ENCODE measurements at places on chromosomes 3 and 15. TPM values are rescaled to one million over a fixed set of nuclear protein-coding genes. Genes with fewer than 3 reads are reported as not detected.

Gene RTP3
- not detected for total RNA-seq

Gene CLN6
- 48.2 TPM for total RNA-seq

DNA sequence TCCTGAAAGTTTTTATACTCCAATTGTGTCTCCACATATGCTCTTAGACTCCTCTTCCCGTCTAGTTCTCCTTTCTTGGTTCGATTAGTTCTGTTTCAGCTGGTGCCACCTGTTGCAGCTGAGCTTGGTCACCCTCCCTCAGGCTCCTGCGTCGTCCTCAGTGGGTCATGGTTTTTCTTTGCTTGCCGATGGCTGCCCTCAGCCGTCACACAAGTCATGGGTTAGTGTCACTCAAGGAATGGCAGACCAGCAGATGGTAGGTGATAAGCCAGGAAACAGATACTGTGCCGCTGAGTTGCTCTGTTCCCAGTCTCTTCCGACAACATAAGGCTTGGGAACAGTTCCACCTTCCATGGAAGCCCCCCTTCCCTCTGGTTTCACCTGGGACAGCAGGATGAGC lies 109.9 kb downstream of the IGF1R start:
- no peak for DNase-seq
- no peak overlapping the region for H3K4me3 ChIP-seq
- H3K27me3 ChIP-seq: no peaks in the 10 kb centered on the region
- H3K4me1 ChIP-seq: peaks cover 36% of the 10 kb centered on the region
- H3K27ac ChIP-seq: no peak overlapping the region

GRCh38 chr3:55482496-55483195 lies 4.5 kb downstream of the WNT5A start:
- peaks cover 62% of the 10 kb centered on the region for H3K27me3 ChIP-seq
- no peaks in the 10 kb centered on the region for H3K36me3 ChIP-seq
- no peak overlapping the region for H3K4me3 ChIP-seq
- no peak for DNase-seq
- H3K4me1 ChIP-seq: peaks cover 24% of the 10 kb centered on the region

DNA sequence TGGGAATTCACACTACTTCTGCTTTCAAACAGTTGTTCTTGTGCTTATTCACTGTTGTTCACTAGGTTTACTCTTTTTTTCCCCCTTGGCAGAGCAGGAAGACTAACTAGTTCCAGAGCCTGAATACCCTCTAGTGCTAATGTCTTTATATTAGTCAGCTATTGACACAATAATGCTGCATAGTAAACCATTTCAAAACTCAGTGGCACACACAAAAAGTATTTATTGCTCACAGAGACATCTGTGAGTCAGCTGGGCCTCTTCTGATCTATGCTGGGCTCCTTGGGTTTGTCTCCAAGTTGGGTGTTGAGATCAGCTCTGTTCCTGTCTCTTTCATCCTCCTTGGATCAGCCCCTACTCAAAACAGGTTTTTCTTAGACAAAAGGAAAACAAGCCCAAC lies 51.1 kb downstream of the RSRC1 start:
- no peak overlapping the region for H3K4me3 ChIP-seq
- H3K4me1 ChIP-seq: peaks cover 8% of the 10 kb centered on the region
- H3K36me3 ChIP-seq: peaks cover 19% of the 10 kb centered on the region

- H3K27ac ChIP-seq: no peak overlapping the region
- H3K36me3 ChIP-seq: no peaks in the 10 kb centered on the region
- no peak overlapping the region for H3K4me3 ChIP-seq
- H3K27me3 ChIP-seq: no peaks in the 10 kb centered on the region
These were observed 352.4 kb upstream of the TMCO5A start for GRCh38 chr15:37581866-37582532.

Gene FYTTD1
- total RNA-seq: 25.6 TPM

DNA sequence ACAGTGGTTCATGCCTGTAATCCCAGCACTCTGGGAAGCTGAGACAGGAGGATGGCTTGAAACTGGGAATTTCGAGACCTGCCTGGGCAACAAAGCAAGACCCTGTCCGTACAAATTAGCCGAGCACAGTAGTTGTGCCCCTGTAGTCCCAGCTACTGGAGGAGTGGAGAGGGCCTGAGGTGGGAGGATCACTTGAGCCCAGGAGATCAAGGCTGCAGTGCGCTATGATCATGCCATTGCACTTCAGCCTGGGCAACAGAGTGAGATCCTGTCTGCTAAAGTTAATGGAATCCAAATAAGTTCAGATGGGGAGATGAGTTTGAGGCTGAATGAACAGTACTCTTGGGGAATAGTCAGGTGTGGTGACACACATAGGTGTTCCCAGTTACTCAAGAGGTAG lies 14.4 kb downstream of the TRIM71 start:
- no peaks in the 10 kb centered on the region for H3K4me1 ChIP-seq
- no peak overlapping the region for H3K27ac ChIP-seq
- H3K36me3 ChIP-seq: no peaks in the 10 kb centered on the region
- no peak for DNase-seq

DNA sequence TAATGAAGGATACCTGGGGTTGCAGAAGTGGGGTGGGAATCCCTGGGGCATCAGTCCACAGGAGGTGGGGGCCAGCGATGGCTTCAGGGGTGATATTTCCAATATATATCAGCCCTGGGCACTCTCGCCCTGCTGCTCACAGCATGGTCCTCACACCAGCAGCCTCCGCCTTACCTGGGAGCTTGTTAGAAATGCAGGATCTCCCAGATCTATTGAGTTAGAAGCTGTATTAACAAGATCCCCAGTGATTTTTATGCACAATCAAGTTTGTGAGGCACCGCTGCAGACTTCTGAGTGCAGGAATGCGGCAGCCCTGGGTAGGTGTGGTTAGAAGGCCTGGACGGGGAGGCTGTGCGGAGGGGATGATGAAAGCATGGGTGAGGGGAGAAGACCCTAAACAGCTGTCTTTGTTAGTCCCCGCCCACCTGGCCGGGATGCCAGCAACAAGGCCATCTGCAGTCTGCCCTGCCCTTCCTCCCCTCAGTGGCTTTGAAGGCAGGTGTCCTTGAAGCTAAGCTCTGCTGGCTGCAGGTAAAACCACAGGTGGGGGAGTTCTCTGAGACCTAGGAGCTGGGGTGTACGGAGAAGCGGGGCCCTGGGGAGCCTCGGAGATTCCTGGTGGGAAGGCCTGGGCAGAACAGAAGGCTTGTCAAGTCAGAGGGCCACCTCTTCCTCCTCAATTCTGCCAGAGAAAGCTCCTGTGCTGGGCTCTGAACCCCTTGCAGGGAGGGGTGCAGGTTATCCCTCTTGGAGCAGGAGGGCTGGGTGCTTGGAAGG lies 11.4 kb downstream of the FAM107A start:
- no peak overlapping the region for H3K4me3 ChIP-seq
- no peaks in the 10 kb centered on the region for H3K27me3 ChIP-seq
- peaks cover 4% of the 10 kb centered on the region for H3K4me1 ChIP-seq

- no peak for DNase-seq
- no peaks in the 10 kb centered on the region for H3K36me3 ChIP-seq
- peaks cover 3% of the 10 kb centered on the region for H3K4me1 ChIP-seq
- no peak overlapping the region for H3K27ac ChIP-seq
- no peak overlapping the region for H3K4me3 ChIP-seq
These were observed 3.2 kb downstream of the CPEB1 start for GRCh38 chr15:82643992-82644391.

- H3K27ac ChIP-seq: no peak overlapping the region
- peaks cover 4% of the 10 kb centered on the region for H3K36me3 ChIP-seq
- no peaks in the 10 kb centered on the region for H3K4me1 ChIP-seq
- H3K4me3 ChIP-seq: no peak overlapping the region
- DNase-seq: no peak
These were observed 13.3 kb upstream of the SRPRB start for GRCh38 chr3:133792171-133792763.

Gene CCR5
- 0.14 TPM for total RNA-seq

DNA sequence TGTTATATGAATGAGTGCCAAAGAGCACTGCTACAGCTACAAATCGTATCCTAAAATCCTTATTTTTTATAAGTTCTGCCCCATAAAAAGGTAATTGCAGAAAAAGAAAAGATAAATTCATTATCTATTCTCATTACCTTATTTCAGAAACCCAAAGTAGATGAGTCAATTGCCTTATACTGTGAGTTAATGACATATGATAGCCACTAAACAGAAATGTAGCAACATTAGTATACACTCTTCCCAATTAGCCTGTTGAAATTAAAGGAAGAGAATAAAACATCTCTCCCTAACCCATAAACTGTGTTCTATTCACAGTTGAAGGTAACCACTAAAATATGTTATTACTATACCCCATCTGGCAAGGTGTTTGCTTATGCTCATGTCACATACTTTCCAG lies 11.0 kb downstream of the TBL1XR1 start:
- H3K36me3 ChIP-seq: peaks cover 17% of the 10 kb centered on the region
- no peak overlapping the region for H3K4me3 ChIP-seq
- no peaks in the 10 kb centered on the region for H3K27me3 ChIP-seq
- DNase-seq: no peak
- no peak overlapping the region for H3K27ac ChIP-seq

GRCh38 chr3:152127058-152127457 lies 141.7 kb upstream of the MBNL1 start:
- H3K4me3 ChIP-seq: peak overlapping the region; percentile 27
- H3K27ac ChIP-seq: peak overlapping the region; percentile 51
- no peaks in the 10 kb centered on the region for H3K27me3 ChIP-seq
- peaks cover 26% of the 10 kb centered on the region for H3K4me1 ChIP-seq
- H3K36me3 ChIP-seq: no peaks in the 10 kb centered on the region

DNA sequence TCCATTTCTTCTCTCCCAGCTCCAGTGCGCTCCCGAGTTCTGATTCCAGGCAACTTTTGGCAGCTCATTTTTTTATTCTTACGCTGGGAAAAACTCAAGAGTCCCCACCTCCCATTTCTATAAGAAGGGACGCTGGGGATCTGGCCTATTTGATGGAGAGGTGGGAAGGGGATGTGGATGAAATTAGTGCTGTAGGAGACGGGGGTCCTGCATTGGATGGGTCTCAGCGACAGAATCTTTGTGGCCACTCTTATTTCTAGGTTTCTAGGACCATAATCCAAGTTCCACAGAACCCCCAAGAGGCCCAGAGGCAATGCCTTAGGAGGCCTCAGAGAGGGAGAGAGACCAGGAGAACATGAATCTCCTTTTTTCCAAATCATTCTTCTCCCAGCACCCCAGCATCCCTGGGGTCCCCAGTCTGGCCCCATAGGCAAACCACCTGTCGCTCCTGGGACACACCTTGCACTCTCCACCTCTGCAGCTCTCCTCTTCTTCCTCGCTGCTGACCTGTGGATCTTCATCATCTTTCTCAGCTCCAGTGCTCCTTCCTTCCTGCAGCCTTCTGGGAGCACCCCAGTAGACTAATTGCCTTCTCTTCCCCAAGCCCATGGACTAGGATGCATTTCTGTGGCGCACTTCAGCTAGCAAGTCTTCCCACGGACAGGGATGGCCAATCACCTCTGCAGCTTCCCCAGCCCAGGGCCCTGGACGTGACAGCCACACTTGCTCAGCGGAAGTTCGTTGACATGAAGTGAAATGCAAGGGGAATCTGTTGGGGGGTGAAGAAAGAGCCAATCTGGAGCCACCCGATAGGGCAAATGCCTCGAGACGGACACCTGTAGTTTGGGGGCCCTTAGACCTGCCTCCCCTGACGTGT lies 100.1 kb upstream of the ALDH1A3 start:
- H3K27ac ChIP-seq: no peak overlapping the region
- no peaks in the 10 kb centered on the region for H3K4me1 ChIP-seq
- DNase-seq: no peak
- peaks cover 6% of the 10 kb centered on the region for H3K27me3 ChIP-seq
- H3K36me3 ChIP-seq: no peaks in the 10 kb centered on the region

DNA sequence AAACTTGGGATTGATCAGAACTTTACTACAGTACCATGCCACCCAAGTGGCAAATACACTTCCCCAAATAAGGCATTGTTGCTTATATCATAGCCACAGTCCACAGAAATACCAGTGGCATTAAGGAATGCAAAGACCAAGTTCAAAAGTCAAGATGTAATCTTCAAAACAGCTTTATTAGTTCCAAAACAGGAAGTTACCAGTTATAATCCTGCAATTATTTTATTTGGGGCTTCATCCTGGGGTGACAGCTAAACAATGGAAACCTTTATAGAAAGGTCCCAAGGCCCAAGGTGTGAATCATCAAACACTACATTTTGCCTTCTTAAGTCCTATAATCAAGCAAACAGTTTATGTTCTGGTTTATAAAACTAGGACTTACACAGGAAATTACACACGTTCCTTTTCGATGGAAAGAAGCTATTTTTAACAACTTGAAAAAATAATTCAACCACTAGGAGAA lies 30.3 kb upstream of the RNF7 start:
- H3K4me3 ChIP-seq: no peak overlapping the region
- H3K4me1 ChIP-seq: no peaks in the 10 kb centered on the region
- no peaks in the 10 kb centered on the region for H3K27me3 ChIP-seq
- H3K36me3 ChIP-seq: no peaks in the 10 kb centered on the region
- H3K27ac ChIP-seq: no peak overlapping the region
